ENCODE measurements at places on chromosomes 4 and X. TPM values are rescaled to one million over a fixed set of nuclear protein-coding genes. Genes with fewer than 3 reads are reported as not detected.

- H3K4me3 ChIP-seq = no peak overlapping the region
- H3K4me1 ChIP-seq = no peaks in the 10 kb centered on the region
- no peak overlapping the region for H3K27ac ChIP-seq
- H3K27me3 ChIP-seq = no peaks in the 10 kb centered on the region
- no peaks in the 10 kb centered on the region for H3K36me3 ChIP-seq
- no peak for DNase-seq
Measured at GRCh38 chr4:133452678-133453077, 303.6 kb downstream of the PCDH10 start.

DNA sequence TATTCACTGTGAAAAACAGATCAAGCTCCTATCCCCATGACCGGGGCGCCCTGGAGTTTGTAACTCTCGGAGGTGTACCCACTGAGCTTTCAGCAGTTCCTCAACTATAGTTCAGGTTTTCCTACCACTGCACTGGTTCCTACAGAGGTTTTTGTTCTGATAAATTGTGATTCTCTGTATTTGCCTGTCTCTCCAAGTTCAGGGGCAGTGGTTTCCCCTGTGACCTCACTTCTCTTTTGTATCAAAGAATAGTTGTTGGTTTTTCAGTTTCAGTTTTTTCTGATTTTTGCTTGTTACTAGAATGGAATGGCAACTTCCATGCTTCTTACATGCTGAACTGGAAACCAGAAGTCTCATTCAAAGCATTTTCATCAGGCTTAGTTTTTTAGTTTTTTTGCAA, 56.8 kb upstream of the PLS3 start:
- peak overlapping the region; percentile 13 for H3K27ac ChIP-seq
- DNase-seq = no peak
- no peaks in the 10 kb centered on the region for H3K27me3 ChIP-seq
- no peaks in the 10 kb centered on the region for H3K4me1 ChIP-seq
- H3K4me3 ChIP-seq = no peak overlapping the region

DNA sequence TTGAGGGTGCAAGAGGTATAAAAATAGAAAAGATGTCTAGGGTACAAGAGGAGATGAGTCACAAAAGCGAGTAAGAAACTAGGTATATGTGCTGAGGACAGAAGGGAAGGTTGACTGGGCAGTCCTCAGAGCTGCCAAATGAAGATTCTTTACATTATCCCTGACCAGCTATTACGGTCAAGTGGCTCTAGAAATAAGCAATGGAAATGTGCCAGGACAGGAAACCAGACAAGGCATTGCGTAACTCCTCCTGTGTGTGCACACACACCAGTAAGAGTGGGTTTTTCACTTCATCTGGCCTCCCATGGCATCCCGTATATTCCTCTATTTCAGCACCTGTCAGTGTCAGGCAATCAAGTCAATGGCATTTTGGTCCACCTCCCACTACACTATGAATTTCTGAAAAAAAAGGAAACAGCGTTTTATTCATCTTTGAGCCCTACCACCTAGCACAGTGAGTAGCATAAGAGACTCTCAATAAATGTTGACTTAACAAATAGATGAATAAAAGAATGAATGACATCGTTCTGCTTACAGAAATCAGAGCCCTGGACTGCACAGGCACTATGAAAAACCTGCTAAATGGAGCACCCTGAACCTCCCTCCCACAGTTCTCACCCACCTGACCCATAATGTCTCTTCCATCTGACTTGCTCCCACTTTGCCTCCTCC, 62.6 kb upstream of the KLF3 start:
- H3K4me3 ChIP-seq = no peak overlapping the region
- no peaks in the 10 kb centered on the region for H3K4me1 ChIP-seq
- no peak overlapping the region for H3K27ac ChIP-seq
- H3K36me3 ChIP-seq = no peaks in the 10 kb centered on the region
- DNase-seq = no peak
- no peaks in the 10 kb centered on the region for H3K27me3 ChIP-seq

Gene HPSE
- total RNA-seq = 18.9 TPM

Gene ASMTL
- 31.6 TPM for total RNA-seq

Gene H2BW1
- not detected for total RNA-seq

Gene DDX53
- not detected for total RNA-seq

Gene CTSO
- 26.7 TPM for total RNA-seq

DNA sequence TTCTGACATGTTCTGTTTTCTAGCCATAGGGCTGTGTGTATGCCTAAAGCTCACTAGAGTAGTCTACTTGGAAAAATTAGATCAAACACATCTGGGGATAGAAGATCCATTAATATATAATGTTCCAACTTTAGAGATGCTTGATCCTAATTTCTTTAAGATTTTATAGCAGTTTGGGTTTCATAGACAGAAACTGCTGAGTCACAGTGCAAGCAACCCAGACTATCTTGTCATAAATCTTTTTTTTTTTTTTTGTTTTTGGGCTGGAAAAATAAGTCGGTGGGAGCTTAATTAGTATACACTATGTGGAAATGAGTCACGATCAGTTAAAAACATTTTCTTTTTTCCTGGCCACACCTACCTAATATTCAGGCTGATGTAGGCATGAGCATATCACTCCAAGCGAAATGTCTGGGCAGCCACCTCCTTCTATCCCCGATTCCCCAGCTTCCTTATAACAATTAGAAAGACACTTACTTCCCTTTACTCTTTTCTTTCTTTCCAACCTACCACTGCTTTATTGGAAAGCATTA, 58.2 kb upstream of the CASK start:
- H3K4me3 ChIP-seq = no peak overlapping the region
- no peaks in the 10 kb centered on the region for H3K4me1 ChIP-seq
- H3K27me3 ChIP-seq = no peaks in the 10 kb centered on the region
- H3K36me3 ChIP-seq = no peaks in the 10 kb centered on the region
- DNase-seq = no peak

Gene P2RY4
- 1.5 TPM for total RNA-seq

GRCh38 chr4:95421869-95422268, 126.9 kb downstream of the UNC5C start:
- H3K36me3 ChIP-seq = no peaks in the 10 kb centered on the region
- H3K27ac ChIP-seq = no peak overlapping the region
- H3K4me1 ChIP-seq = no peaks in the 10 kb centered on the region
- DNase-seq = no peak
- no peak overlapping the region for H3K4me3 ChIP-seq
- no peaks in the 10 kb centered on the region for H3K27me3 ChIP-seq

GRCh38 chr4:173535165-173535902, 5.3 kb upstream of the HAND2 start:
- DNase-seq = no peak
- H3K4me3 ChIP-seq = no peak overlapping the region
- no peaks in the 10 kb centered on the region for H3K27me3 ChIP-seq
- no peak overlapping the region for H3K27ac ChIP-seq

GRCh38 chrX:53729751-53730150, 43.2 kb upstream of the HUWE1 start:
- no peak overlapping the region for H3K4me3 ChIP-seq
- no peak for DNase-seq
- H3K27ac ChIP-seq = no peak overlapping the region
- no peaks in the 10 kb centered on the region for H3K4me1 ChIP-seq
- no peaks in the 10 kb centered on the region for H3K36me3 ChIP-seq

DNA sequence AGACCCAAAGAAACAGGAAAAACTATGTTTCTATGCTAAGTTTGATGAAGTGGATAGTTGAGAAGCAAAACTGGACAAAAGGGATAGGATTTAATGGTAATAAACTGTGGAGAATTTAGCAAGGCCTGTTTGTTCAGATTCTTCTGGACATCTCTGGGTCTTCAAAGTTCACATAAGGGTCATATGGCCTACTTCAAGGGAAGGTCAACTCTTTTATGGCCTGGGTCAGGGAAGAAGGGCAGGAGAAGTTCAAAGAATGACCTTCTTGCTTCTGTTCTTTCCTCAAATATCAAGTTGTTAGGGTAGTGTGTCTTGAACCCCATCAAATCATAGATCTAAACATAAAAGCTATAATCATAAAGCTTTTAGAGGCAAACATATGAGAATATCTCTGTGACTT, 102.7 kb downstream of the SOWAHB start:
- no peak for DNase-seq
- H3K4me1 ChIP-seq = no peaks in the 10 kb centered on the region
- H3K27me3 ChIP-seq = no peaks in the 10 kb centered on the region
- H3K4me3 ChIP-seq = no peak overlapping the region

Gene TMPRSS11A
- total RNA-seq = not detected

DNA sequence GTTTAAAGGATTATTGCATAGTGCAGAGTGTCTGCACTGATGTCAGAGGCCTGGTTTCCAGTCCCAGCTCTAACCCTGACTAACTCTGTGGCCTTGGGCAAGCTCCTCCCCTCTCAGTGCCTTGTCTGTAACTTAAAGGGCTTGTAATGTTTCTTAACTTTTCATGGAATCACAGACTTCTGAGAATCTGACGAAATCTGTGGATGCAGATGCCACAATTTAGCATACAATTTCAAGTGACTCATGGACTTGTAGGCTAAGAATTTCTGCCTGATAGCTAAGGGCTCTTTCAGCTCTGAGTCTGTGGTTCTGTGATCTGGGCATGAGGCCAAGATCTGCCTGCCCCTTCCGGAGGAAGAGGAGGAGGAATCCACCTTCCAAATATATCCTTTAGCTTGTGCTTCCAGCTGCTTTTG, 236.9 kb downstream of the AR start:
- no peak for DNase-seq
- no peaks in the 10 kb centered on the region for H3K36me3 ChIP-seq
- no peaks in the 10 kb centered on the region for H3K4me1 ChIP-seq
- no peak overlapping the region for H3K4me3 ChIP-seq

- H3K36me3 ChIP-seq = no peaks in the 10 kb centered on the region
- H3K27me3 ChIP-seq = no peaks in the 10 kb centered on the region
- no peak for DNase-seq
- no peak overlapping the region for H3K4me3 ChIP-seq
Measured at GRCh38 chrX:80139564-80139963, 125.0 kb downstream of the TBX22 start.

DNA sequence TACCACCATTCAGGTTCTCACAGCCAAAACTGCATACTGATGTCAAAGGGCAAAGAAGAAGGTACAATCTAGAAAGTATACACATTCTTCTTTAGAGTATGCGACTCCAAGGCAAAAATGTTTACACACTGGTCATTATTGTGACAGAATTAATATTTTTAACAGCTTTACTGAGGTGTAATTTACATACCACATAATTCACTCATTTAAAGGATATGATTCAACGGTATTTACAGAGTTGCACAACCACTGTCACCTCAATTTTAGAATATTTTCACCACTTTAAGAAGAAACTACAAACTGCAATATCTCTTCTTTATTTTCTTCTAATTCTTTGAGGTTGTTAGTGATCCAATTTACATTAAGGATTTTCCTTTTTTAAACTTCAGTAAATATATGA, 325.4 kb upstream of the SMIM31 start:
- no peak for DNase-seq
- H3K4me3 ChIP-seq = no peak overlapping the region
- H3K4me1 ChIP-seq = no peaks in the 10 kb centered on the region
- H3K27ac ChIP-seq = no peak overlapping the region
- H3K36me3 ChIP-seq = no peaks in the 10 kb centered on the region

DNA sequence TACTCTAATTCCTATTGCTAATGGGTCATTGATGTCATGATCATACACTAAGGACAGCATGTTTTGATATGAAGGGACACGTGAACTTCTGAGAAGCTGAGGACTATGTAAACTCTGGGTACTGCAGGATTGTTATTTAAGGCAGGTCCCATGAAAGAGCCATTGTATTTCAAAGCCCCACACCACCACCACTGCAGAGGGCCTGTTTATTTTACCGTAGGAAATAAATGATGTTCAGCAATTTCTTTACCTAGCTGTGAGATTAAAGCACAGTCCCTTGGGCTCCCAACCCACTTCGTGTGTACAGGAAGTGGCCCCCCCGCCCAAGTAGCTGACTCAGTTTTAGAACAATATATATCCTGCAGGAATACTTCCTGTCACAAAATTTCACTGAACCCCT, 89.8 kb upstream of the ACSL4 start:
- no peaks in the 10 kb centered on the region for H3K36me3 ChIP-seq
- no peak overlapping the region for H3K27ac ChIP-seq
- no peak overlapping the region for H3K4me3 ChIP-seq

GRCh38 chr4:168588916-168589531, 92.2 kb downstream of the PALLD start:
- no peaks in the 10 kb centered on the region for H3K36me3 ChIP-seq
- no peak overlapping the region for H3K27ac ChIP-seq
- H3K4me1 ChIP-seq = no peaks in the 10 kb centered on the region
- H3K27me3 ChIP-seq = no peaks in the 10 kb centered on the region
- H3K4me3 ChIP-seq = no peak overlapping the region
- no peak for DNase-seq

DNA sequence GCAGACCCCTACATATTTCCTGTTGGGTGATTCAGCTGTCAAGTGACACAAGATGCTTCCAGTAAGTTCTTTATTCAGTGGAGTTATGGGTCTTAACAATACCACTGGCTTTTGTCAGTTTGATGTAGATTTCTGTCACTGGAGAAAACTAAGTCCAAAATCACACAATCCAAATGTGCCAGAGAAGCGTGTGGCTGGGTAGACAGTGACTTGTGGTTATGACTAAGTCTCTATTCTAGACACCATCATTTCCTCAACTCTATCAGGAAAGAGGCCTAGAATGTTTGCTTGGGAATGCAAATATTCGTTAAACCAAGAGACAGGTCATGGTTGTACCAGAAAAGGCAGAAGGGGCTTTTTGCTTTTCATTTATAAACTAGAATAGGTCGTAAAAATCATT, 54.4 kb upstream of the HS3ST1 start:
- H3K27me3 ChIP-seq = no peaks in the 10 kb centered on the region
- H3K4me1 ChIP-seq = peaks cover 9% of the 10 kb centered on the region
- no peaks in the 10 kb centered on the region for H3K36me3 ChIP-seq
- no peak overlapping the region for H3K27ac ChIP-seq

- no peak for DNase-seq
- H3K4me3 ChIP-seq = no peak overlapping the region
- no peaks in the 10 kb centered on the region for H3K36me3 ChIP-seq
- no peak overlapping the region for H3K27ac ChIP-seq
- H3K4me1 ChIP-seq = no peaks in the 10 kb centered on the region
Measured at GRCh38 chr4:112361181-112361791, 64.1 kb downstream of the ALPK1 start.

- H3K4me3 ChIP-seq = no peak overlapping the region
- no peak overlapping the region for H3K27ac ChIP-seq
- H3K36me3 ChIP-seq = no peaks in the 10 kb centered on the region
- H3K27me3 ChIP-seq = no peaks in the 10 kb centered on the region
- DNase-seq = no peak
- no peaks in the 10 kb centered on the region for H3K4me1 ChIP-seq
Measured at GRCh38 chr4:34628471-34628870, 1615.8 kb downstream of the ARAP2 start.

DNA sequence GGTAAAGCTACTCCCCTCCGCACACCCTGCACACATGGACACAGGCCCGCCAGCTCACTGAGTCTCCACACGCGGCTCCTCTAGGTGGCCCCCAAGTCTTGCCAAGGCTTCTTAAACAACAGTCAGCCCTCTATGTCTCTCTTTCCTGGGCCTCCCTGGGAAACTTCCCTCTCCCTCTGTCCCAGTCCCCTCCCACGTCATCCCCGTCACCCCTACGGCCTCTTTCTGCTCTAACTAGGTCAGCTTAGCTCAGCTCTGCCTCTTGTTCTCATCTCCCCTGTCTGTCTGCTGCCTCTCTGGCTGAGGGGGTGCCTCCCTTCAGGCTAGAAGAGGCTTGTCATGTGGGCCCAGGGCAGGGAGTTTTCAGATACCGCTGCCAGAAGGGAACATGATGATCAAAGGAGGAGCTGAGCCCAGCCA, 38.8 kb downstream of the SEPTIN6 start:
- no peak overlapping the region for H3K4me3 ChIP-seq
- H3K27ac ChIP-seq = no peak overlapping the region
- no peaks in the 10 kb centered on the region for H3K27me3 ChIP-seq
- H3K36me3 ChIP-seq = peaks cover 68% of the 10 kb centered on the region
- H3K4me1 ChIP-seq = no peaks in the 10 kb centered on the region
- DNase-seq = no peak

Gene CSTF2
- total RNA-seq = 13.5 TPM
